Dermis microvascular lymphatic vessel endothelial cell (primary cell): ENCODE measurements at places on chromosomes 1 and 21. TPM values are rescaled to one million over a fixed set of nuclear protein-coding genes. Genes with fewer than 3 reads are reported as not detected.
A peak's percentile ranks its signal among the peaks of the same experiment; 100 is the strongest.

DNA sequence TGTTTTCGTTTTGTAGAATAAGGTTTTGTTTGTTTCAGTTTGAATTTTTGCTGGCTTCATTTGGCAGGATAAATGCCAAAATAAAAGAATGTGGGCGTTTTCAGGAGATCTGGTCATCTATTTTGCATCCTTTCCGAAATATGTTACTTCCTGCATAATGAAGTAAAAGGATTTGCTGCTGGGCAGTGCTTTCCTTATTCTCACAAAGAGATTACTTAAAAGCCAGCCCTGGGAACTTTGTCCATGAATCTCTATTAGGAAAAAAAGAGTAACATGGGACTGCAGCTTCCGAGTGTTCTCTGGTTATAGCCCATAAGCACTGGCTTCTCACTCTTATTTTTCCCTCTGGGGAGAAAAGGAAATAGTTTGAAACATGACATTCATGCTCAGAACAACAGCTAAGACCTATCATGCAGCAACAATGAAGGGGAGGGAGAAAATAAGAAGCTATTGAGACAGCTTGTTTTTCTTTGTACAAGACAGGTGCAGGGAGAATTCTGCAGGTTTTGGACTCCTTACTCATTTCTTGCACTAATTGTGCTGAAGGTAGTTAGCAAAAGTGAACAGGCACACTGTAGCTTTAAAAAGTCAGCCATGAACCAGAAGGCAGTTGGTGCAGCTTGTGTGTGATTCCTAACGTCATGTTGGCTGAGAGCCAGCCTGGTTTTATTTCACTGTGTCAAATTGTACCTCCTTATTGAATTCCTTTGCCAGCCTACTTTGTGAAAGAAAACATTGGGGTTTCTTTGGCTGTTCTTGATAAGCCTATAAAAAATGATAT is at the start of gene SAMD13:
Gene SAMD13, plus strand, starts transcription at position 705 of the 781 bp plus-strand sequence. CDS start 1,527 bp downstream, outside the sequence.
- peak; percentile 89 for DNase-seq

Gene FBXO2
- total RNA-seq = 1.4 and 1.5 TPM in 2 replicates

Gene TAS1R1
- total RNA-seq = 0.13 TPM in 1 of 2 replicates, not detected in the other

Gene ADGRB2
- 0.26 and 0.51 TPM in 2 replicates for total RNA-seq

GRCh38 chr1:181318858-181319235 is 164.5 kb upstream of the CACNA1E start:
- no peak for DNase-seq

- DNase-seq = no peak
Measured at GRCh38 chr1:10068605-10069294, 36.0 kb downstream of the UBE4B start.

Gene ZNF593OS
- total RNA-seq = not detected in 2 replicates

DNA sequence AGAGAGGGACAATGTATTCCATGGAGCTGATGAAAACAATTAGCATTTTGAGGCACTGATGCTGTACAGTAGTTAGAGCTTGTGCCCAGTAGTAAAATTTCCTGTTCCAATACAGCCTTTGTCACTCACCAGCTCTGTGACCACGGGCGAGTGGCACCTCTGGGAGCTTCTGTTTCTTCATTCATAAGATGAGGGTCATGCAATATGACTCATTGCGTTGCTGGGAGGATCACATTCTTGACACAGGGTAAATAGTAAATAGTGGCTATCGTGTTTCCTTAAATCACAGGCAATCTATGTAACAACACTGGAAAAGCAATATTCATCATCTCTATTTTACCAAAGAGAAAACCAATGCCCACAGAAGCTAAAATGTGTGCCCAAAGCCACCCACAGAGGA is 4.5 kb upstream of the LRRC52 start:
- no peak for DNase-seq

DNA sequence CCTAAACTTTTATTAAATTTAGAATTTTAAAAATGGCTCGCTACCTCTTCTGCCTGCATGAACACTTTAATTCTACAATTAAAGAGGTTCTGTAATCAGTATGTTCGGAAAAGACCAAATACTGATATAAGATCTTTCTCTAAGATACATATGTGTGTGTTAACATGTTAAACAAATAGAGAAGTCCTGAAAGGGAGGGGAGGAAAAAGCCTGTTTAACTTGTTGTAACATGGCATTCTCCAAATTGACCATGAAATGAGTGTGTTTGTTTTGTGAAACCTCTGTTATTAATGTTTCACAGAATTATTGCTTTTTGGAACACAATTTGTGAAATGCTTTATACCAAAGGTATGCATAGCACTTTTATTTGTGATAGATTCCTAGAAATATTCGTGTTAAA is 77.0 kb downstream of the MARK1 start:
- no peak for DNase-seq

DNA sequence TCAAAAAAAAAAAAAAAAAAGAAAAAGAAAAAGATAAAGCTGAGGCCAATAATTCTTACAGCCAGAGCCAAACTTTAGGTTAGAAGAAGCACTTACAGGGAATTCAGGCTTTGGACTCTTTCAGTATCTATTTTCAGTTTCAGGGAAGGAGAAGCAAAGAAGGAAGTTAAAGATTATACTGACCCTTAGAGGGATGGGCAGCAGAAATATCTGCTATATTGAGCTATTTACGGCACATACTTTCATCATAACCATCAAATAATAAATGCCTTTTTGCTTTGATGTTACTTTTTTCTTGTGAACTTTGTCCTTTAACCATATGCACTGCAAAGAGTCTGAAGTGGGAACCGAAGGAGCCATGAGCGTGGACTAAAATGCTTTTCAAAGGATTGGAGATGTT is 42.0 kb downstream of the TM2D1 start:
- no peak for DNase-seq

DNA sequence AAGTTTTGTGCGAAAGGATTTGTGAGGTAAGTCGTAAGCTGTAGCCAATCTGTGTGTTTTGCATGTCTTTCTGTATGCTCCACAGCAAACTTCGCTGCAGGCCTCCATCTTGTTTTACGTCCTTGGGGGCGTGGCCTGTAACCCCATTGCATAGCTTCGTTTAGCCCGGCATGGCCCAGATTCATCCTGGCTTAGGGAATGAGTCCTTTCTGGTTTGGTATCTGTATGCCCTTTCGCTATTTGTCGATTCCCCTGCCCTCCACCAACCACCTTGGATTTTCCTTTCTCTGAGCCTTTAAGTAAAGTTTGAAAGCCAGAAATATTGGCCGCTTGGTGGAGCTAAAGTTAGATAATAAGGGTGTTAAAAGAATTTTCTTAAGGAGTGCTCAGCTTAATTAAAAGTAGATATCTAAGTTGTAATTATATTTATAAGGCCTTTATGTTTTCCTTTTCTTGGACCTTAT is 1.1 kb downstream of the THEM4 start:
- DNase-seq = no peak

GRCh38 chr1:169694304-169695075 is 16.9 kb downstream of the SELL start:
- no peak for DNase-seq

- DNase-seq = no peak
Measured at GRCh38 chr1:22285549-22286396, 142.9 kb upstream of the WNT4 start.

DNA sequence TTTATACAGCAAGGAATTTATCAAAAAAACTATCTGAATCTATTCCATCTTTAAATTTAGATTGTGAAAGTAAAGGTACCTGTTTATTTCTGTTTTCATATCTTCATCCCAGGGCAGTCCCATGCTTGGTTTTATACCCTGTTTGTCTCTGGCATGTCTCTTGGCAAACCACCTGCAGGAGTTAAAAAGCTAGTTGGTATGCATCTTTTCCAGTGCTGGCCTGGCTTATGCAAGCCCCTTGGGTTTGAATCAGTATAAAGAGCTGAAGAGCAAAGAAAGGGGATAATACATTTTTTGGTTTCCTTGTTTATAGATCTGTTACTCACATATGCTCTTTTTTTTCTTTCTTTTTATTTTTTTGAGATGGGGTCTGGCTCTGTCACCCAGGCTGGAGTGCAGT is 37.8 kb downstream of the LRRC8C start:
- DNase-seq = no peak

- DNase-seq = peak; percentile 2
Measured at GRCh38 chr21:27802816-27803475, 836.1 kb upstream of the ADAMTS5 start.

Gene CFHR4
- total RNA-seq = not detected in 2 replicates

DNA sequence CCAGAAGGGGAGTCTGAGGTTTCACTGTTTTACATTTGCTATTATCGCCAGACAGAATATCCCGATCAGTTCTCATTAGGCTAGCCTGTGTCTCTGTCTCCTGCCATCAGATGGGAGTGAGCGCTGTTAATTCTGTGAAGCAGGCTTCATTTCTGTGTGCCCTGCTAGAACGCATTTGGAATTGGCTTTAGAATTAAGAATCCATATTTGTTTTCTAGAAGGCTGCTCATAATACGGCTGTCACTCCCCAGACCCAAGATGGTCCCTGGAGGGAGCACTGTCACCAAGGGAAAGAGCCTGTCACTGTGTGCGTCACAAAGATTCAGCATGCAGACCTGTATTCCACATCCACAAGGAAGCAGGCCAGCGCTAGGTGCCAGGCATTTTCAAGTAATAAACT is 49.2 kb downstream of the CASQ2 start:
- DNase-seq = no peak

DNA sequence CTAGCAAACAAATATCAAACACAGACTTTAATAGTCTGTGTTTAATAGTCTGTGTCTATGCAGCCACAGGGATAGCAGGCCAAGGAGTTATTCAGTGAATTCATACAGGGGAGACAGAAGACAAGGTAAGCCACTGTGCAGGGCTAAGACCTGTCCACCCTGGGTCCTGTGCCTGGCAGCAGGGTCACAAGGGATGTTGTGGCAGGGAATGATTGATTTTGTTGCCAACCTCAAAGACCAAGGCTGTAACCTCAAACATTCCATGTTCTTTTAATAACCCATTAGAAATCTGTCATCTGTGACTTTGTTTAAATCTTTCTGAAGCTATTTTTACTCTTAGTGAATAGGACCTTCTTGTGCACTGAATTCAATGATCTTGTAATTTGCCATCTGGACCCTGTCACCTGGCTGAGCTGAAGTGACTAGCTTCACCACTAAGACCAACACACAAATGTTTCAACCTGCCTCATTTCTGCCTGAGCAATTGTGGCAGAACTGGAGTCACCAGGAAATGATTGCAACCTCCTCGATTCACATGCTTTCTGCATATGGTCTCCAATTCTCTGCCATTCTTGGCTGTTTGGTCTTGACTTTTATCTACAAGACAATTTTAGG is 154.2 kb downstream of the ASTN1 start:
- no peak for DNase-seq

DNA sequence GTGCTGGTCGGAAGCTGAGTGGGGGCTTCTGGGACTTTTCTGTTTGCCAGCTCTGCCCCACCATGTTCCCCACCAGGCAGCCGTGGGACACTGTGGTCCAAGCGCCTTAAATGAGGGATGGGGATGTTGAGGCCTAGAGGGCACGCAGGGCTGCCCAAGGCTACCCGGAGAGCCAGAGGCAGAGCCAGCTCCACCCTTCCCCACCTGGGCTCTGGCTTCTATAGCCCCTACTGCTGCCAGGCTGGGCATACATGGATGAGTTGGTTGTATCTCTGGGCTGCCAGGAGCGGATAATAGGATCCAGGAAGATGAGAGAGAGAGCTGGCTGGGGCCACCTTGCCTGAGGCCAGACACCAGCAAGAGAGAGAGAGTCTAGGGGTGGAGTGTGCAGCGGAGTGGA is 49.4 kb downstream of the PTPRU start:
- no peak for DNase-seq

GRCh38 chr1:182257369-182258063 is 134.1 kb downstream of the GLUL start:
- DNase-seq = no peak
